ENCODE measurements at places on chromosomes 7 and 10.

- no peak for DNase-seq
These were observed 30.5 kb downstream of the TACC2 start for GRCh38 chr10:122019414-122019975.

- DNase-seq, result no peak
These were observed 174.9 kb upstream of the HPS1 start for GRCh38 chr10:98621630-98622029.

DNA sequence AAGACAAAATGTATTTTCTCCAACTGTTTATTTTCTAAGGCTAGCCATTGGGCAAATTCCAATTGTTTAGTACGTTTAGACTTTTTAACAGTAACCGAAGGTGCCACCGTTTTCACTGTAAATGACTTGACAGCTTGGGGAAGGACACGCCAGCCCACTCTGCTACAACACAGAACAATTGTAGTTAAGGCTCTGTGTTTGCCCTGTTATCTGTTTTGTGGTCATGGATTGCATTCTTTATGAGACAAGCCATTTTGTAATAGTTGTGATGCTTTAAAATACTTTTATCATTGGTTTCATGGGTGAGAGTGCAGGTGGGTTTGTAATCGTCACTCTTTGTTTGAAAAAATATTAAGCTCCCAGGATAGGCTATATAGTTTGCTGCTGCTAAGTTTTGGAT lies 6.6 kb upstream of the PITRM1 start:
- DNase-seq, result no peak

DNA sequence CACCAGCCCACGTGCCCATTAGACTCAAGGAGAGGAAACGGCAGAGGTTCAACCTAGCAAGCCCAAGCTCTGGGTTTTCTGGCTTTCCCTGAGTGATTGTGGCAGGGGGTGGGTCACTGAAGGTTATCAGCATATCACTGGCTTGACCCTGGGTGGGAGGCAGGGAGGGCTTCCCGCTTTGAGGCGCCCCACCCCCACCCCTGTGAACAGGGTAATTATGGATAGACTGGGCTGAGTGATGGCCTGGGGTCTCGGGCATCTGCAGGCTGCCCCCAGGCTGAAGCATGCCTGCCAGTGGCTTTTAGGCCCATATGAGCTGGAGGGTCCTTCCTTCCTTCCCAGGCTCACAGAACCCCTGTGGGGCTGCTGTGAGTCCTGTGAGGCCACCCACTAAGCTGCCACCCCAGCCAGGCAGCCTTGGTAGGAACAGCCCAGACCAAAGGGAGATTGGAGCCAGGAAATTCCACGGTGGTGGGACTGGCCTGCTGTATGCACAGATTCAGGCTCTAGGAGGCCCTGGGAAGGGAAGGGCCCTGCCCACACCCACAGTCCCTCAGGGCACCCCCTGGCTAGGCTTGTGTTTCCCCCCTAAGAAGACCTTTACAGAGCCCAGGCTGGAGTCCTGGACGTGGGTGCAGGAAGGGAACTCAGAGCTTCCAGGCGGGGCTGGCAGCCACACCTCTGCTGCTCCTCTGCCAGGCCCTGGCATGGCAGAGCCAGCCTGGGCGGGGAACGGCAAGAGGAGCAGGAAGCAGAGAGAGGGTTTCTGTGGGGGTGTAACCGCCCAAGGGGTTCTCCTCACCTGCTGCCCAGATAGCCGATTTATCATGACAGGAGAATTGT lies 33.1 kb downstream of the GPRIN2 start:
- no peak for DNase-seq

GRCh38 chr7:73612598-73613269 lies 11.6 kb downstream of the MLXIPL start:
- DNase-seq, result no peak

DNA sequence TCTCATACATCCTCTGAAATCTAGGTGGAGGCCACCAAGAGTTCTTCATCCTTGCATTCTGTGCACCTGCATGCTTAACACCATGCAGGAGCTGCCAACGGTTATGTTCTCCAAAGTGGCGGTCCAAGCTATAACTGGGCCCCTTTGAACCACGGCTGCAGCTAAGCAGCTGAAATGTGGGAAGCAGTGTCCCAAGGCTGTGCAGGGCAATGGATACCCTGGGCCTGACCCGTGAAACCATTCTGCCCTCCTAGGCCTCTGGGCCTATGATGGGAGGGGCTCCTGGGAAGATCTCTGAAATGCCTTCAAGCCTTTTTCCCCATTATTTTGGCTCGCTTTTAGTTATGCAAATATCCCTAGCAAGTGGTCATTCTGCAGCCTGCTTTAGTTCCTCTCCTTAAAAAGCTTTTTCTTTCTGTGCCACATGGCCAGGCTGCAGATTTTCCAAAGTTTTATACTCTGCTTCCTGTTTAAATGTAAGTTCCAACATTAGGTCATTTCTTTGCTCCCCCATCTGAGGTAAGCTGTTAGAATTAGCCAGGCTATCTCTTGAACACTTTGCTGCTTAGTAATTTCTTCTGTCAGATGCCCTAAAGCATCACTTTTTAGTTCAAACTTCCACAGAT lies 7.7 kb upstream of the GTPBP4 start:
- no peak for DNase-seq

DNA sequence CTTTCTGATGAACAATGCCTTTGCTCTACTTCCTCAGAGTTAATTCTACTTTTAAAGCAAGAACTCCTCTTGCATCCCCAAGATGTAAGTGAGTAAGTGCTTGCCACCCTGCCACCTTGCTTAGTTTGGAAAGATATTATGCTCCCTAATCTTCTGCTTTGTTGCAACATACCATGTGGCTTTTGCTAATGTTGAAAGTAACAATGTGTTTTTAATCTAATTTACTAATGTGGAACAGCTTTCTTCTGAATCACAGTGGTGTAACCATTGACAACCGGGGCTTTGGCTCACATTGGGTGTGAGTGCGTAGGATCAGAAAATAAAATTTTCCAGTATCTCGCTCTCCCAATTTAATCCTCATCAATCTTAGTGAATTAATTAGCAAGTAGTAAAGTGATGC lies 254.1 kb upstream of the PTER start:
- DNase-seq, result no peak

- DNase-seq, result no peak
These were observed 217.7 kb upstream of the FZD1 start for GRCh38 chr7:91046322-91047089.

DNA sequence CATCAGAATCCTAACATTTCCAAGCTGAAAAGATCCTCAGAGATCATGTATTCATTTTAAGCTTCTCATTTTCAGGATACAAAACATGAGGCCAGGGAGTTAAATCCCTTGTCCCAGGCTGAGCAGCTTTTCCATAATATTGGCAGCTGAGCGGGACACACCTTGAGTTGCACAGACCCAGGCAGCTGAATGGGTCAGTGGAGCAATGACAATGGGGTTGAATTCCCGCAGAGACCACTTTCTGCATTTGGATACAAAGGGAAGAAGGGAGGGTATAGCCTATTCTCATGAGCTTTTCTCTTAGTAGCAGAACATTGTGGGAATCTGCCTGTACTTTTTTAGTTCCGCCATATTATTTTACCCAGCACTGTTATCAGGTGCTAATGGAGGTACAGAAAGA lies 49.5 kb downstream of the PRR15 start:
- DNase-seq, result no peak
